ENCODE measurements at places on chromosomes 2 and 18. TPM values are rescaled to one million over a fixed set of nuclear protein-coding genes. Genes with fewer than 3 reads are reported as not detected.

Gene PTPRN
- total RNA-seq = not detected

Gene LCT
- total RNA-seq = 0.13 TPM

Gene CNTNAP5
- total RNA-seq = not detected

Gene RPE
- 9.2 TPM for total RNA-seq

Gene SP9
- total RNA-seq = not detected

Gene FAM210A
- total RNA-seq = 13.9 TPM

Gene CDKL4
- total RNA-seq = not detected

Gene HOXD12
- total RNA-seq = not detected

Gene IL1B
- total RNA-seq = not detected

Gene CSRNP3
- total RNA-seq = 0.05 TPM

Gene HEATR5B
- total RNA-seq = 9.9 TPM

Gene ERLEC1
- 28.3 TPM for total RNA-seq

Gene IL36G
- not detected for total RNA-seq

Gene LONRF2
- 5.0 TPM for total RNA-seq

Gene ZEB2
- 21.2 TPM for total RNA-seq

Gene RBKS
- 2.0 TPM for total RNA-seq

Gene LTBP1
- total RNA-seq = 42.8 TPM

Gene CMPK2
- total RNA-seq = 4.3 TPM

Gene UGT1A5
- total RNA-seq = not detected

Gene ICA1L
- 4.8 TPM for total RNA-seq

Gene ARID5A
- total RNA-seq = 6.7 TPM

Gene LRRTM4
- total RNA-seq = 0.87 TPM

Gene RESP18
- total RNA-seq = not detected

Gene GRB14
- 2.8 TPM for total RNA-seq

Gene AFF3
- total RNA-seq = 0.41 TPM

Gene CD28
- total RNA-seq = 0.07 TPM

Gene GATA6
- 0.91 TPM for total RNA-seq

Gene FAM228B
- total RNA-seq = 6.7 TPM

Gene MYO5B
- 0.60 TPM for total RNA-seq

Gene CYTIP
- total RNA-seq = 1.3 TPM

Gene UNC80
- total RNA-seq = not detected

Gene ACVR1C
- total RNA-seq = 0.62 TPM

Gene UGP2
- 442 TPM for total RNA-seq

Gene NT5DC4
- total RNA-seq = not detected

Gene CAPN14
- not detected for total RNA-seq

Gene UGT1A3
- total RNA-seq = 0.16 TPM

Gene TLX2
- total RNA-seq = not detected

Gene FBLN7
- total RNA-seq = 3.3 TPM

Gene HJURP
- not detected for total RNA-seq

Gene CAB39
- 93.9 TPM for total RNA-seq

Gene CCDC141
- total RNA-seq = 0.85 TPM

Gene AKAIN1
- not detected for total RNA-seq

Gene CBLN2
- not detected for total RNA-seq

Gene MERTK
- total RNA-seq = 2.4 TPM

Gene SLC35F6
- 39.9 TPM for total RNA-seq

Measured in gastrocnemius medialis (tissue), 4 donors.